ENCODE measurements at places on chromosomes 3 and 15.

DNA sequence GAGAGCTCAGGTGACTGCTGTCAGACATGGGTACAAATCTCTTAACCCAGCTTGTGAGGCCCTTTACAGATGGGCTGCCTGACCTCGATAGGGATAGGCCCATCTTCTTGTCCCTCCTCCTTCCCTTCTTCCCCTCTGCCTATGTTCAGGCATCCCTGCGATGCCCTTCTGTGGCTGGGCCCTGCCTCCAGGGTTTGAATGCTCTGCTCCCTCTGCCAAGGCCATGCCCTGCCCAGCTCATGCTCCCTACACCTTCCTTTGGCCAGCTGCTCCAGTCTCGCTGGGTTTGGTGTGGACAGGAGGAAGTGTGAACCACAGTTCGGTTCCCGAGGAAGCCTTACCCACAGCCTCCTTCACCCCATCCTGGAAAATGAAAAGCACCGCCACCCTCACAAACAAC lies 4.3 kb downstream of the FYCO1 start:
- no peak for DNase-seq

GRCh38 chr3:74445541-74445940 lies 168.9 kb downstream of the CNTN3 start:
- no peak for DNase-seq

GRCh38 chr3:31357451-31357850 lies 175.3 kb upstream of the STT3B start:
- no peak for DNase-seq

GRCh38 chr15:89448825-89449224 lies 47.6 kb downstream of the RHCG start:
- DNase-seq = no peak

GRCh38 chr3:80052271-80052670 lies 284.5 kb upstream of the ROBO1 start:
- DNase-seq = no peak

- no peak for DNase-seq
Measured at GRCh38 chr15:77225088-77225487, 154.2 kb upstream of the TSPAN3 start.

Data from GM04504 (cell line).